ENCODE measurements at places on chromosomes 5 and 9.

- DNase-seq: no peak
Measured at GRCh38 chr9:137236936-137237421, 4.1 kb upstream of the TUBB4B start.

DNA sequence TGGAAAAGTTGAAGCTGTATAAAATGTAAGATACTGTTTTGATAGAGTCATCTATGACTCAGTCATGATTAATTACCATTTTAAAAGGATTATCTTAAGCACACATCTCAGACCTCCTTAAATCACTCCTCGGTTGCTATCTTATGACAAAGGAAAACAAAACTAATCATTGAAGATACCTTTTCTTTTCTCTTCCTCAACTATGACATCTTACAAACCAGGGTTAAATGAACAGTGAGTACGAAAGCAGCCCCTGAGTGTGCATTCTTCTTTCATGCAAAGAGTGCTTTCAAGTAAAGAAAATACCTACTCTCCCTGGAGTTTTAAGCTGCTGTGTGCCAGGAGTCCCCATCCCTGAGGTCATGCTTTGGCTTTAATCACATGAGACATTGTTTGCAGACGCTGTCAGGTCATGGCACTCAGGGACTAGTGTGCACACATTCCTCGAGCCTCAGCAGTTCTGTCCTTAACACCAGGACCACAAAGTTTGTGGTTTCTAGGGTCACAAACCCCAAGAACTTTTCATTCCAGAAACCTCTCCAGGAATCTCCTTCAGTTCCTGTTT is 86.7 kb upstream of the ICE1 start:
- no peak for DNase-seq

DNA sequence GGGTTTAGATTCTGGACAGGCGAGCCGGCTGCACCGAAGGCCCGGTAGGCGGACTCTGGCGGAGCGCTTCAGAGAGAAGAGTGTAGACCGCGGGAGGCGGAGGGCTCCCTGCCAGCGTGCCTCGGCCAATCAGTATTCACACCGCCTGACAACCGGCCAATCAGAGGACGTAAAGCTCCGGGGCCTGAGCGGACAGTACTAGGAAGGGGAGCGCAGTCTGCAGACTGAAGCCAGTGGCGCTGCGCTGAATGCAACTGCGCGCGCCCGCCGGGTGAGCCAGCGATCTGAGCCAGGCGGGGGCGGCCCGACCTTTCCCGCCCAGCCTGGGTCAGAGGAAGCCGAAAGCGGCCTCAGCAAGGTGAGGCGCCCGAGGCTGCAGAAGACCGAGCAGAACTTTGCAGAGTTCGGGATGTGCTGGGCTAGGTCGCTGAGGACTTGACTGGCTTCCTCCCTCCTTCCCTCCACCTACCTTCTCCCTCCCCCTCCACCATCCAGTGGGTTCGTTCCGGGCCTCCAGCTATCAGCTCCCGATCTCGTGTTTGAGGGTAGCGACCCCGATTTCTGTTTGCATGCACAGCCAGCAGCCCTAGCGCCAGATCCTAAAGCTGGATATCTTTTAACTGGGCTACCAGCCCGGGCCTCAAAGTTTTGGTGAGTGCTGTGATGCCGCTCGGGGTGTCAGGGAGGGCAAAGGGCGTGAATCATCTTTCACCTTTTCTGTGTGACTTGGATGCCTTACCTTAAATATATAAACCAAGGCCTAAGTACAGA is at the start of gene DMRT2:
TSS of gene DMRT2 (plus strand) at position 233 of the 771 bp plus-strand sequence. CDS start 1,257 bp downstream, outside the sequence.
- peak; percentile 93 for DNase-seq

GRCh38 chr5:128085413-128085812 is 1.8 kb downstream of the SLC12A2 start:
- DNase-seq: no peak

GRCh38 chr5:78647838-78648358 is 674 bp downstream of the LHFPL2 start:
- no peak for DNase-seq

DNA sequence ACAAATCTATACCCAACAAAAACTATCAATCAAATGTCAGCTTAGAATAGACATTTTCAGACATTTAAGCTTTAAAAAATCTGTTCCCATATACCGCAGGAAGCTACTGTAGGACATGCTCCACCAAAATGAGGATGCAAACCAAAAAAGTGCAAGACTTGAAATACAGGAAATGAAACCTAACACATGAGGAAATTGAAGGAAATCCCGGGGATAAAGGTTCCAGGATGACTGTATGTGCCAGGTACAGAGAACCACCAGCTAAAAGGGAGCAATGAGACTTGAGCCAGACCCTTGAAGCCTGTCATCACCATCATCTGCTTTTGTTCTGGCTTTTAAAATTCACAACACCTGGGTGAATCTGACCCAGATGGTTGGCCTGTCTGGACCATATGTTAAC is 21.4 kb downstream of the DIAPH1 start:
- no peak for DNase-seq

- no peak for DNase-seq
Measured at GRCh38 chr9:14423815-14424261, 109.9 kb upstream of the NFIB start.

DNA sequence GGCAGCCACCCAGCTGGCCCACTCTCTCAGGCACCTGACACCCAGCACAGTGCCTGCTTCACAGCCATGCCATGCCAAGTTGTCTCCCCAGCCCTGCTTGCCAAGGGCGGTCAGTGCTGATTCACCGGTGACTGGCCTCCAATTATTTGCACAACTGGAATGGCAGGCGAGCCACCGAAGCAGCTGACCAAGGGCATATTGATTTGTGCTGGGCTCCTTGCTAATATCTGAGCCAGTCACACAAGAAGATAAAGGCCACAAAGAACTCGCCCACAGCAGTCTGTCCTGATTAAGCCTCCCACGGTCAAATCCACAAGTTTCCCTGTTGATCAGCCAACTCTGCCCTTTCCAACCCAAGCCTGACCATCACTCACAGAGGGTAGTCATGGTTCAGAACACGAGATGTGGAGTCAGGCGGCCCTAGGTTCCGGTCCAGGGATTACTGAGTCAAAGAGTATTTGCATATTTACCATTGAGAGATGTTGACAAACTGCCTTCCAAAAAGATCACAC is 6.4 kb upstream of the EEIG1 start:
- no peak for DNase-seq

All from esophagus muscularis mucosa (tissue), 4 donors.